Fibroblast of pulmonary artery (primary cell): ENCODE measurements at places on chromosomes 3 and 15.

DNA sequence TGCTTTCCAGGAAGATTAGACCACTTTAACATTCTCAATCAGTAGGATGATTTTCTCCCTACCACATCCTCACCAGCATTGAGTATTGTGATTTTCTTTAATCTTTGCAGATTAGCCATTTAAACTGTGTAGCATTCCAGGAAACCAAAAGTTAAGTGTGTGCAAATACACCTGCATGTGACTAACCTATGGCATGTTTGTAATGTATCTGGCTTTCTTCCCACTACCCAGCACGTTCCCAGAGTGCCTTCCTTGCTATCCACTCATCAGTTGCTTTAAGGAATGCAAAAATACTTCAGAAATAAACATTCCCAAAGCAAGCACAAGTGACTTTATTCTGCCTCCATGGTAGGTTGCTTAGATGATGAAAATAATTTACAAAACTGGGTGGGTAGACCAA, 74.2 kb downstream of the ATG7 start:
- no peak for DNase-seq

DNA sequence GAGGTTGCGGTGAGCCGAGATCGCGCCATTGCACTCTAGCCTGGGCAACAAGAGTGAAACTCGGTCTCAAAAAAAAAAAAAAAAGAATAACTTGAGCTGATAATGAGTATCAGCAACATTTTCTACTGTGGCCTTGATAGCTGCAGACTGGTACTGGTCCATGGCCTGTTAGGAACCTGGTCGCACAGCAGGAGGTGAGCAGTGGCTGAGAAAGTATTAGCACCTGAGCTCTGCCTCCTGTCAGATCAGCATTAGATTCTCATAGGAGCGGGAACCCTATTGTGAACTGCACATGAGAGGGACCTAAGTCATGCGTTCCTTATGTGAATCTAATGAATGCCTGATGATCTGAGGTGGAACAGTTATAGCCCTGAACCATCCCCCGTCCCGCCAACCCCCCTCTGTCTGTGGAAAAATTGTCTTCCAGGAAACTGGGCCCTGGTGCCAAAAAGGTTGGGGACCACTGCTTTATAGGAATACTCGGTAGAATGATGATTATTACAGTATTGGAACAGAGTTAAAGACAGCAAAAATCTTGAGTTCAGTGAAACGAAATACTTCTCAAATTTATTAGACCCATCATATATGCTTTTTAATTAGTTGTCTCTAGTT, 126.0 kb downstream of the ZNF609 start:
- DNase-seq: no peak

GRCh38 chr15:99425657-99426301, 140.0 kb upstream of the MEF2A start:
- peak; percentile 49 for DNase-seq

DNA sequence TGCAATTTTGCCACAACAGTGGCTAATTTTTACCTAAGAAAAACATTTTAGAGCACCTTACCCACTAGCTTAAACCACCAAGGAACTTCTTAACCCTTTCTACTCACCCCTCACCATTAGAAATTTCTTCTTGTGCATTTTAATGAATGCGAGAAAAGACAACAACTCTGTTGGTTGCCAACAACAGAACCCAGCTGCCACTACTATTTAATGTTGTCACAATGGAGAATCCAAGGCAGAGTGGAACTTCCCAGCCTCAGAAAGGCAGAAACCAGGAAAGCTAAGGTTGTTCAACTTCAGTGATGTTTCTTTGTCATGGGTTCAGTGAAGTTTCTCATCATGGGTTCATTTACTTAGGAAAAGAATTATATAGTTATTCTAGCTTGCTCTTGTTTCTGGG, 325.2 kb upstream of the ARL6 start:
- no peak for DNase-seq

- no peak for DNase-seq
Observed at GRCh38 chr3:47482366-47482765, 6.6 kb upstream of the SCAP start.

GRCh38 chr3:186307594-186308221, 54.3 kb downstream of the DGKG start:
- peak; percentile 75 for DNase-seq

- DNase-seq: no peak
Observed at GRCh38 chr3:7913283-7913682, 588.3 kb upstream of the LMCD1 start.

GRCh38 chr3:167406876-167407492, 26.9 kb upstream of the ZBBX start:
- peak; percentile 70 for DNase-seq

DNA sequence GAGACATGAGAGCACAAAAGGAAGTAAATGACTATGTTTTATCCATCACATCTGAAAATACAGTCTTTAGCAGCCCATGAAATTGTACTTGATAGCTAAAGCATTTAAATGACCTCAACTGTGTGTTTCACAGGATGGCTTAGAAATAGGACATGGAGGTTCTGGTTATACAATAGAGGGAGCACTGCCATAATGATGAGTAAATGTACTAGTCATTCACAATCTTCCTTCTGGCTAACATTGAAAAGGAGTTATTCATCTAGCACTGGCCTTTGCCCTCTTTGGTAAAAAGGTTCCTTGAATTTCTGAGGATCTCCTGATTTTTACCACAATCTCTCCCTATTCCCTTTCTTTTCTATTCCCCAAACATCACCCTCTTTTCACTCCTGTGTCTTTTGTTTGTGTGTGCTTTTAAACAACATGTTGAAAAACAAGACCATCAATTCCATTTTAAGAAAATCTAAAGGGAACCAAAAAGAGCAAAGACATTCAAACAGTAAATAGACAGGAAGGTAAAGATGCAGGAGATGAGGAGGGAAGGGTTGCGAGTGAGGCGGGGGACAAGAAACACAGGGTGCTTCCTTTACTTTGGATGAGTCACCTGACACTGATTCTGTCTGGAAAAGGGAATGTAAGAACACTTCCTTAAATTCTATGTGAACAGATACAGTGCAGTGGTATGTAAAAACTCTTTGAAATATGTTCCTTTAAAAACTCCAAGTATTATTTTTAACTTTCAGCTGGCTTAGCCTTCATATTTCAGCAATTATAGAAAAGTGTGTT, 619.0 kb downstream of the MECOM start:
- peak; percentile 61 for DNase-seq

GRCh38 chr3:25427942-25428788, at the start of gene RARB:
TSS of gene RARB (plus strand) at chr3:25428263. CDS start at chr3:25428732, 469 bp downstream.
- DNase-seq: peak; percentile 96

GRCh38 chr15:93296759-93297500, 207.9 kb upstream of the RGMA start:
- DNase-seq: no peak

GRCh38 chr3:107213044-107213669, 164.1 kb upstream of the CCDC54 start:
- no peak for DNase-seq

DNA sequence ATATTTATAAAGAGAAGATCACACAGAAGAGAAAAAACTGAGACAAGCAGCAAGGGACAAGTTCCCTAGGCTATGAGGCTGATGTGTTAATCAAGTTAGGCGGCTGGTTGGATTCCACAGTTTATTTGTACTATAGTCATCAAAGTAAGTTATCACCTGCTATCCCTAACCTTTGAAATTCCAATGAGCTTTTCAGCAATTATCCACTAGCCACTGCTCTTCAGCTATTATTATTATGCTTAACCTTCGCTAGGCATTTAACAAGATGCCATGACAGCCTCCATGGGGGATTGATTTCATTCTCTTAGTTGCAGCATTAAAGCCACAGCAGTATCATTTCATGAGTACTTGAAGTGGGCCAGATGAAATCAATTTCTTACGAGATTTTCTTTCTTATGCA, 699.5 kb upstream of the NAALADL2 start:
- no peak for DNase-seq

GRCh38 chr3:180332608-180333007, 269.4 kb upstream of the TTC14 start:
- DNase-seq: no peak

DNA sequence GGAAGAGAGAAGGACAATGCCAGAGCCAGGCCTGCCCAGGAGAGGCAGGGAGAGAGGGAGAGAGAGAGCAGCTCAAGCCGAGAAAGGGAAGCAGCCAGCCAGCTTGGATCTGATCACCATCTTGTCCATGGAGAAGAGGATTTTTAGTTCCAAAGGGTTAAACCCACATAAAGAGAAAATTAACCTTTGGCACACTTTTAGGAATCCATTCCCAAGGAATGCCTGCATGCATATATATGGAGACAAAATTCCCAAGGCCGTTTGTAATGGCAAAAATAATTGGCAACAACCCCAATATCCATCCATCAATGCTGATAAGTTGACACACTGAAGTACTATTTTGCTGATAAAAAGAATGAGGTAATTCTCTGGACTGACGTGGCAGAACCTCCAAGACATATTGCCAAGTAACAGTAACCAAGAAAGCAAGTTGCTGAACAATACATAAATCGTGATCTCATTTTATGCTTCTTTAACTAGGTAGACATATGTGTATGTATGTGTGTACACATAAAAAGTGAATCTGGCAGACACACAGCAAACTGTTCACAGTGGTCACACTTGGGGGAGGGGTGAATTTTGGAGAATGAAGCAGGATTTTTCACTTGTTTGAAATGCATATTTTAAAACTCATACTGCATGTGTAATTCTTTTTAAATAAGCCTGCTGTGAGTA, 7.5 kb upstream of the STRA6 start:
- DNase-seq: peak; percentile 97

DNA sequence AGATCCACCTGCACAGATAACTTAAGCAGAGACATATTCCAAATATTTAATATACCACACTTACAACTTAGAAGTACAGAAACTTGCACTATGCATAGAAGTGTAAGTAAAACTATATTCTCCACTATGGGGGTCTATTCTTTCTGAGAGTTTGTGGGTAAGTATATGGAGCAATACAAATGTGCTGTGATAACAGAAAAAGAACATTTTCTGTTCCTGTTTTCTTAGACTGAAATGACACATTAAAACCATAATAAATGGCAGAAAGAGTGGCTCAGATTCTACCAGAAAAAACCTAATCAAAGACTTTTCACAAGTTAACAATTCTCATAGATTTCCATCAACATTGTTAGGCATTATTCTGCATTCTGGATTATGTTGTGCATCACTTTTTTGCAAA, 96.6 kb upstream of the WNT7A start:
- no peak for DNase-seq

- no peak for DNase-seq
Observed at GRCh38 chr15:56871867-56872266, 46.6 kb upstream of the TCF12 start.

GRCh38 chr3:68515237-68515636, 417.1 kb downstream of the TAFA4 start:
- no peak for DNase-seq

- no peak for DNase-seq
Observed at GRCh38 chr15:28904541-28905315, 19.0 kb downstream of the APBA2 start.

DNA sequence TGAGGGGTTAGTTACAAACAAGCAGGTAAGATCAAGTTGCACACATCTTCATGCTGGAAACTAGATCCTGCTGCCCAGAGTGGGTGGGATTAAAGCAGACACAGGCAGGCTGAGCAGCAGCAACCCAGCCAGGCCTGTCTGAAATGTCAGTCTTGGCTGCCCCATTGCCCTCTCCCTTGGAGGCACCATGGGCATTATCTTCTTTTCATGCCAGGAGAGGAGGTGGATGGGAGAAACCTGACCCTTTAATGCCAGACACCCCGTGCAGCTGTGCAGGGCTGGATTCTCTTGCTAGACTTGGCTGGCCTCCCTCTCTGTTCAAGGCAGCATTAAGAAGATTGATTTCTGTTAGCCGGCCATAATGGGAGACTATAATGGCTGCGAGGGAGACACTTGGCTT, 23.0 kb upstream of the EPHB1 start:
- no peak for DNase-seq

- DNase-seq: peak; percentile 97
Observed at GRCh38 chr3:157160658-157161424, 894 bp upstream of the CCNL1 start.

DNA sequence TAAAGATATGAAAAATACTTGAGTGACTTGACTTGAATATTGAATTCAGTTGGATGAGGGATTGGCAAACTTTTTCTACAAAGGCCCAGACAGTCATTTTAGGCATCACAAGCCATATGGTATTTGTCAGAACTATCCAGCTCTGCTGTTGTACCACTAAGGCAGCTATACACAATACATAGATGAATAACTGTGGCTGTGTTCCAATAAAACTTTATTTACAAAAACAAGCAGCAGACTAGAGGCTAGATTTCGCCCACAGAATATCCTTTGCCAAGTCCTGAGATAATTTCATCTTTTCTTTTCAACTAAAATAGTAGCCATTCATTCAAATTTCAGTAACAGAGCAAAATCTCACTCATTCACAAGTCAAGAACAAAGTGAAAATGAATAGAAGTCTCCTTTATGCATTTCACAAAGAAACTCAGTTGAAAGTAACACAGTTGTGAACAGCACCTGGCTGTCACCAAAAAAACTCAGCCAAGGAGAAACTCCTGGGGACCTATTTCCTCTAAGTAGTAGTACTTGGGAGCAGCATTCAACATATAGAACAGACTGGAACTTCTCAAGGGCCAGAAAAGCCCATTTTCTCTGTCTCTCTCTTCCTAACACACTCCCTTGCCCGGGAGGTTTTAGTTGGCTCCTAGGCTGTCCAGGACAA, 56.3 kb downstream of the OSBPL10 start:
- no peak for DNase-seq

DNA sequence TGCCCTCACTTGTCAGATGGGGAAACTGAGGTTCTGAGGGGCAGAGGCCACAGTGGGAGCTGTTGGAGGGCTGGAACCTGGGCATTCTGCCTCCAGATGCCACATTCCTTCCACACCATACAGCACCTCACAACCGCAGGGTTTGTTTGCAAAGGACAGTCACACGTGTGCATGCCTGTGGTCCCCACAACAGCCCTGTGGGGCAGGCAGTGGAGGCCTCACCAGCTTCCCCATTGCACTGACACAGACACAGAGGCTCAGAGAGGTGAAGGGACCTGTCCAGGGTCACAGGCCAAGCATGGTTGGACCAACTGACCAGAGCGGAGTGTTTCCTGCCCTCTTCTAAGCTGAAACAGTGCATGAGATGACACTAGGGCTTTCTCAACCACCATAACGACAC, 75.2 kb upstream of the SEC13 start:
- no peak for DNase-seq
